ENCODE measurements at places on chromosomes 3 and 15. TPM values are rescaled to one million over a fixed set of nuclear protein-coding genes. Genes with fewer than 3 reads are reported as not detected.

The MITF gene
- polyA plus RNA-seq = 5.4 TPM

The TMEM212 gene
- not detected for polyA plus RNA-seq

The APOD gene
- polyA plus RNA-seq = 0.36 TPM

The ACOX2 gene
- 32.9 TPM for polyA plus RNA-seq

The DNAJB11 gene
- 48.6 TPM for polyA plus RNA-seq

The IL20RB gene
- 0.97 TPM for polyA plus RNA-seq

The SAMD7 gene
- not detected for polyA plus RNA-seq

Data from IMR-90 (cell line).